ENCODE measurements at places on chromosomes 12 and 14.

GRCh38 chr12:78004249-78005093, 173.8 kb downstream of the NAV3 start:
- DNase-seq, result peak; percentile 21

- no peak for DNase-seq
Observed at GRCh38 chr12:11894890-11895289, 175.8 kb upstream of the BCL2L14 start.

GRCh38 chr14:49992901-49993339, 100.0 kb downstream of the ARF6 start:
- peak; percentile 37 for DNase-seq

GRCh38 chr12:80056845-80057244, 42.5 kb upstream of the OTOGL start:
- DNase-seq, result no peak

DNA sequence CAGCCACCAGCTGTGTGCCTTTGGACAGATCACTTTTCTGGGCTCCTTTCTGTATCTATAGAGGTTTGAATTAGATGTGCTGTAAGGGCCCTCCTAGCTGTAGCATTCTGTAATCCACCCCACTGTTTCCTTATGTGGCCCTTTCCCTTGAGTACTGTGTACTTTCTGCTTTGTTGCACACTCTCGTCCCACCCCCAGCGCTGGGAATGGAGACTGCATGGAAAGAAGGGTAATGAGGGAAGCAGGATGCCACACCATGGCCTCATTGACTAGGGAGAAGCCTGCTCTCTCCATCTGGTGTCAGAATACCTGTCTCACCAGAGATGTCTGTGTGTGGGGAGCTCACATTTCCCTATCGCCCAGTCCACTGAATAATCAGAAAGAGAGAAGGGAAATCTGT, 13.6 kb upstream of the GALNT16 start:
- no peak for DNase-seq

GRCh38 chr14:64075613-64076005, 218.6 kb downstream of the ESR2 start:
- DNase-seq, result no peak

DNA sequence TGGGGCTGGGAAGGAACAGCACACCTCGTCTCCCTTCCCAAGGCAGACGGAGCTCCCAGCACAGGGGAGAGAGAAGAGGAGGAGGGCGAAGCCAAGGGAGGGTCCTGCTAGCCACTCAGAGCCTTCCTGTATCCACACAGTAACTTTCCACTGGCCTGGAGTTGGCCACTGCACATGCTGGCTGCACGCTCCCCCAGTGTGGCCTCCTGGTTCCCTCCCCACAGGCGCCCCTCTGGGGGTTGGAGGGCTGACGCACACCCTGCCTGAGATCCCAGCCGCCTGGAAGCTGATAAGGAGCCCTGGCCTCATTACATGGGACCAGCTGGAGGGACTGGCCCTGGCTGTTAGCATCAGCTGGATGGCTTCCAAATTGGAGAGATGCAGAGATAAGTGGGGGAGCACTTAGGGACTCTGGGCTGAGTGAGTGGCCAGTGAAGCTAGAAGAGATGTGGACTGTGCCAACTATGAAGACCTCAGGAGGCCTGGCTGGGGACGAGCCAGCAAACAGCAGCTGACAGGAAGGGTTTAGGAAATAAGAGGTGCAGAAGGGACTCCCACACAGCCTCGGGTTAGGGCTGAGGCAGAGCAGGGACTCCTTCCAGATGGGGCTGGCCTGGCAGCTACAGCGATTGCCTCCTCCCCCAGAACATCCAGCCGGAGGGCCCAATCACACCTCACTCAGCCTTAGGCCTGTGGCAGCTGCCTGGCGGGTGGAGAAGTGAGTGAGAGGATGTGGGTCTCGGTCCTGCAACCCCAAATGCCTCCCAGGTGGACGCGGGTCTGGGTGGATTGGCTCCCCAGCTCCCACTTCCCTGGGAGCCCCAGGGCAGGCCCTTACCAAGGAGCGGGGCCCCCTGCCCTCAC, 26.3 kb upstream of the BCDIN3D start:
- DNase-seq, result peak; percentile 86

DNA sequence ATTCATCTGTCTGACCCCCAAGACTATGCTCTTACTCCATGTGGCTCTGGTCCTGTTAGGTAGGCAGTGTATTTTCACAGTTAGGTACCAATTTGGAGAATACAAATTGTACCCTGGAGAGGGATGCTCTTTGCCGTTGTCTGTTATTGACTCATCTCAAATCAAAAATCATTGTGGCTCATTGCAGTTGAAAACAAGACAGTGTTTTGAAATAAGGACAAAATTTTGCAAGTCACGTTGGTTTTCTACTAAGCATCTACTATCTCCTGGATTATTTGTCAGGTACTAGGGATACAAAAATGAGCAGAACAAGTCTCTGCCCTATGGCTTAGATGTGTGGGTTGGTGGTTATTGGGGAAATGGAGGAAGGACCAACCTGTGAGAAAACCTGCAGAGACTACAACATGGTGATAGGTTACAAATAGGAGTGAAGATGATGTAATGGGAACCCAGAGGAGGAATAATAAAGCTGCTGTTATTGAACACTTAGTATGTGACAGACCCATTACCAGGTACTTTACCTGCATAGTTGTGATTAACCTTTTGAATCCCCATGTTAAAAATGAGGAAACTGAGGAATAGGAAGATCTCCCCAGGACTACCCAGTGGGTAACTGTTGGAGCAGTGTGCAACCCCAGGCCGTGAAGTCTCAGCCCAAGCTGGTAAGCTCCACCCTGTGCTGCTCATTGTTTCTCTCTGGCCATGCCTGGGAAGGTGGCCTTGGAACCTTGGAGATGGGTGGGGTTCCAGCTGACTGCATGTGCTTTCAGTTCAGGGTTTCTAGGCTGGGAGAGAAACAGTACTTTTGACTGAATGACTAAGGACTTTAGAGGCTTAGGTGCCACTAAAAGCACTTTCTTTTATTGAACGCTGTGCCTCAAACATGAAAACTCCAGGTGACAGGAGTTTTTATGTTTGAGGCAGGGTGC, 72.9 kb upstream of the SRSF5 start:
- no peak for DNase-seq

DNA sequence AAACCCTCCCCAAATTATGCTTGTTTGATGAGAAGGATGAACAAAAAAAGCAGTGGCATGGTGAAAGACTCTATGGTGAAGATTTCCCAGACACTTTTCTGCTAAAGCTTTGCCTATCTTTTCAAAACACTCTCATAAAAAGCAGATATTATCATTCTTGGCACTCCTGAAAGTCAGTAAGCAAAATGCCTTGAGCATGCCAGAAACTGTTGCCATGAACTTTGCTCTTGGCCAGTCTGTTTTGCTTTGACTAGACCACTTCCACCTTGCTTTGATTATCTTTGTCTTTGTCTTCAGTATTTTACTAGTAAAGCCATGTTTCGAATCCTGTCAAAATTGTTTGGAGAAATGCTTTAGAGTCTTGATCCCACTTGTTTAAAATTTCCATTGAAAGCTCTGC, 110.4 kb downstream of the CNTN1 start:
- DNase-seq, result no peak

DNA sequence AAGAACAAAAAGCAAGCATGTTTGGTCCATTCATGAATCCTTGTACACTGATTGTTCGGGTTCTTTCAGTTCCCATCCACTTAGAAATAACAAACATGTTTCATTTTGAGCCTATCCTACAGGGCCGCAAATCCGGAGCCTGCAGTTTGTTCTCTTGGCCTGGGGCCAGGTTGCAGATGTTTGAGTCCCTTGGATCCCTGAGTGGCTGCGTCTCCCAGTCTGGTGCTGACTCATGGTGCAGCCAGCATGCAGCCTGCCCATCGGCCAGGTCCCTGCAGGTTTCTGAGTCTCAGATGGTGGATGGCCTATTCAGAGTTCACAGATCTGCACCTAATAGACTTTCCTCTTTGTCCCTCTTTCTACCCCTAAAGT, 1.9 kb upstream of the DYNC1H1 start:
- no peak for DNase-seq

DNA sequence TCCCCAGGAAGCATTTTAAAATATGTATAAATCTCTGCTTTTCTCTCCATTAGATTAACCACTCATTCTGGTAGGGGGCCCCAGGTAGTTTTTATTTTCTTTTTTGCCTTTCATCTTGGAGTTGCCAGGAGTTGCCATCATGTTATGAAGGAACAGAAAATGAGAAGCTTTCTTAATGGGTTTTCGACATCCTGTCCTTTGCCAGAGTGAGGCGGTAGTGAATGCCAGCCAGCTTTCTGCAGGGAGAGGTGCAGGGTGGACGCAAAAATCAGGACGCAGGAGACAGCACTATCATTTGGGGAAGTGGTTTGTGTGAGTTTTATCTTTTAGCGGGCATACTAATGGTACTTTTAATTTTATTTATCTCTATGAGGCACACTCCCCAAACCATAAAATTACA, 1.7 kb downstream of the RASSF8 start:
- peak; percentile 58 for DNase-seq

DNA sequence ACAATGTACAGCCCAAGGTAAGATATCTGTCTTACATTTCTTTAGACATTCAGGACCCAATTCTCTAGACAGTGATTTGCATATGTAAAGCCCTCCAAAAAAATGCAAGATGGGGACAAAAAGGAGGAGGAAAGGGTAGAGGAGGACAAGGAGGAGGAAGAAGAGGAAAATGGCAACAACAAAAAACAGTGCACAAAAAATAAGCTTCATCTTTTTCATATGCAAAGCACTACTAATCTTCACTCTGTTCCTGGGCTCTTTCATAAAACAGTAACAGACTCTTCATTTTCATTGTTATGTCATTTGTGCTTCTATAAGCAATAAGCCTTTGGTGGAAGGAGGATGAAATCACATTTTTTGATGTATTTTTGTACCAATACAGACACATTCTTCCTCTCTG, 61.4 kb downstream of the KCNH5 start:
- DNase-seq, result no peak

DNA sequence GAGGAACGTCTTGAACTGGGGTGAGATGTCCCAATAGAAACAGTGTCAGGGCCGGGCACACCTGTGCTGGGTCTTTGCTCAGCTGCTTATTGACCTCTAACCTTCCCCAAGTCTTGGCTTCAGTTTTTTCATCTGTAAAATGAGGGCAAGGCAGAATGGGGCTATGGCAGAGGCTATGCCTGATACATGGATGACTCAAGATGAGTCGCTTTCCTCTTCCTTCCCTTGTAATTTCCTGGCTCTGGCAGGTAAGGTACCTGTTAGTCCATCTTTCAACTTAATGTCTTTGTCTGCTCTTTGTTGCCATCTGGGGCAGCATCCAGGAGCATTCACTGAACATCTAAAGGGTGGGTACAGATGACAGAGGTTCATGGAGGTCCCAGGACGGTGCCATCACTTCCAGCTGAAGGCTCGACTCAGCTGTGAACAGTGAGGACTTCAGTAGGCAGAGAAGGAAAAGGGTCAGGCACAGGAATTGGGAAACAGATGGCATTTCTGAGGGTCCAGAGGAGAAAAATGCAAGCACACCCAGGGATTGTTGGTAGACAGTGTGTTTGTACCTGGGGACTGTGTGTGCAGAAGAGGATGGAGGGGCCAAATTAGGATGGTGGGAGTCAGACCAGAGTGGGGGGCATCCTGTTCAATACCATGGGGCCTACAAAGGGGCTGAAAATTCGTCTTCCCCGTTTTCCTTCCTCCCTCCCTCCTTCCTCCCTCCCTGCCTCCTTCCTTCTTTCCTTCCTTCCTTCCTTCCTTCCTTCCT, 268.3 kb downstream of the VRK1 start:
- DNase-seq, result no peak

Data from suppressor macrophage (primary cell).